Daoy (cell line): ENCODE measurements at places on chromosomes 12 and 14. TPM values are rescaled to one million over a fixed set of nuclear protein-coding genes. Genes with fewer than 3 reads are reported as not detected.
A peak's percentile ranks its signal among the peaks of the same experiment; 100 is the strongest.

GRCh38 chr12:124105546-124105945 lies 132.5 kb downstream of the ZNF664 start:
- DNase-seq = no peak

GRCh38 chr14:61705017-61705416 lies 9.7 kb downstream of the HIF1A start:
- DNase-seq = no peak

The RIMBP2 gene
- total RNA-seq = 1.4 and 2.2 TPM in 2 replicates

DNA sequence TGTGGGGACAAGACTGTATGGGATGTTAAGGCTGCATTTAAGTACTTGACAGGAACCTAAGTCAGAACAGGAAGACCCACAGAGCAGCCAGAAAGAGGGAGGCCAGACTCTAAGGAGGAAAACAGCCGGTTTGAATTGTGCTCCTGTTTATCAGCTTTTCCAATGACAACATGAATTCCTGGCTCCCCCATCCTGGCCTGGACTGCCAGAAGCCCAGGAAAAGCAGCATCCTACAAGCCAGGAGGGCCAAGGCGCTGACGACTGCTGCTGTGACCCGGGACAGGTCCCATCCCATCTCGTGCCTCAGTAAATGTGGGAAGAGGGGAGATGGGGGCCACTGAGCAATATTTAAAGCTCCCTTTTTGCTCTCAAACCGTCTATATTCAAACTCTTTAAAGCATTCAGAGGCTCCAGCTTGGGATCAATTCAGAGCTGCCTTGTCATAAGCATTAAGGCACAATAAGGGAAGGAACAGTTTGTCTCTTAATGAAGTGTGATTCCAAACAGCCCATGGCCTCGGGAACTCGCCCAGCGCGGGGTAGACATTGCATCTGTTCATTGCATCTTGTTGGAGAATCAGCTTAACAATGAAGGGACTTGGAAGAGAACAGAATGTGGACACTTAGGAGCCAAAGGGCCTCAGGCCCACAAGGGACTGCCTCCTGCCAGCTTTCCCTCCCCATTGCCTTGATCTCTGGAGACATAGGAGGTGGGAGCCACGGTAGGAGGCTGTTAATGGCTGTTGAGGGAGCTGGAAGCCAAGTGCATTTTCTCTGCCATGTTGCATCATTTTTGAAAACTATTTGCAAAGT lies 49.6 kb downstream of the CMKLR1 start:
- DNase-seq = no peak

GRCh38 chr12:5430641-5431603 lies 986 bp upstream of the NTF3 start:
- peak; percentile 57 for DNase-seq

The KLHL33 gene
- total RNA-seq = not detected in 2 replicates

- no peak for DNase-seq
These were observed 81.9 kb downstream of the PELI2 start for GRCh38 chr14:56199982-56200577.

- peak; percentile 80 for DNase-seq
These were observed 21.6 kb upstream of the CACNA2D4 start for GRCh38 chr12:1939801-1940607.

The BEST3 gene
- 0.29 TPM in 1 of 2 replicates, not detected in the other for total RNA-seq

The GPR84 gene
- not detected in 2 replicates for total RNA-seq

GRCh38 chr14:71341156-71341555 lies 433.9 kb downstream of the PCNX1 start:
- DNase-seq = no peak

GRCh38 chr14:73612339-73613045 lies at the start of gene ACOT6:
Gene ACOT6 (plus strand): TSS chr14:73612517. CDS start chr14:73612572, 55 bp downstream.
- peak; percentile 81 for DNase-seq

DNA sequence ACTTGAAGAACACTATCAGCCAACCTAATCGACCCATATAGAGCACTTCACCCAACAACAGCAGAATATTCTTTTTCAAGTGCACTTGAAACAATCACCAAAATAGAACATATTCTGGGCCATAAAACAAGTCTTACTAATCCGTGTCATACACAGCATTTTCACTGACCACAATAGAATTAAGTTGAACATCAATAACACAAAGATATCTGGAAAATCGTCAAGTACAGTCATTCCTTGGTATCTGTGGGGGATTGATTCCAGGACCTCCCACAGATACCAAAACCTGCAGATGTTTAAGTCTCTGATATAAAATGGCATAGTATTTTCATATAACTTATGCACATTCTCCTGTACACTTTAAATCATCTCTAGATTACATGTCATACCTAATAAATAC lies 295.7 kb downstream of the BCL11B start:
- no peak for DNase-seq

The OR4N2 gene
- not detected in 2 replicates for total RNA-seq

- DNase-seq = peak; percentile 60
These were observed 41.4 kb downstream of the PTGER2 start for GRCh38 chr14:52355526-52355925.

- peak; percentile 69 for DNase-seq
These were observed 153.9 kb downstream of the PRKCH start for GRCh38 chr14:61475316-61475715.

The EIF2S1 gene
- total RNA-seq = 654 and 755 TPM in 2 replicates

The ARG2 gene
- total RNA-seq = 19.4 and 37.1 TPM in 2 replicates

The BBOF1 gene
- total RNA-seq = 4.5 and 5.3 TPM in 2 replicates

GRCh38 chr12:3341594-3341993 lies 149.4 kb upstream of the PRMT8 start:
- no peak for DNase-seq

DNA sequence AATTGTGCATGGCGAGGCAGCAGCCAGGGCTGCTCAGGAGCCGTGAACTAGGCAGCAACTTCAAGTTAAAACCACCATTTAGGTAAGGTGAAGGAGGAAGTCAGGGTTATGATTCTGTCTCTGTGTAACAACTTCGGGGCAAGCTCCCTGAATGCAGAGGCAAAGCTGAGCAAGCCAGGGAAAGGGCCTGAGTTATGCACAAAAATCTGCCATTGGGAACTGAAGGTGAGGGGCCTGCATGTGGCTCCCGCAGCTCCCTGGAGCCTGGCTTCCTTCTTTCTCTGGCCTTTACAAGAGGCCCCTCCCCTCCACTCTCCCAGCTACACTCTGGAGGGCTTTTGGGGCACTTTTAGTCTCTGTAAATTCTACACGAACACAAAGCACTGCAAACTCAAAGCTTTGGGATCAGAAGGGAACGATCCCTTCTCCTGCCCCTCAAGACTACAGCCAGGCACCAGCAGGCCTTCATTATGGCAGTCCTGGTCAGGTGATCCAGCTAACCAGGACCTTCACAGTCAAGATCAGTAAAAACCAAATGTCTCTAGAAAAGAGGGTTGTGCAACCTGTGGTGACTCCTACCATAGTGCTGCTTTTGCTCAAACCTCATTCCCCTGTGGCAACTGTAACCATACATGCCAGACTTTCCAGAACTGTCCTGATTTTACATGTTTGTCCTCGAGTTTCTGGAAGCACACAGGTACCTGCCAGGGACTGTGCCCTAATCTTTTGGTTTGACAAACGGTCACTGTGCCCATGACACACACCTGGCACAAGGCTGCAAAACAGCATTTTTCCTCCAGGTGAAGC lies 67.2 kb upstream of the PTGR2 start:
- DNase-seq = no peak

GRCh38 chr12:132144810-132145168 lies 532 bp downstream of the NOC4L start:
- no peak for DNase-seq

The MYL2 gene
- total RNA-seq = not detected in 2 replicates

The SMCO2 gene
- not detected in 2 replicates for total RNA-seq

- no peak for DNase-seq
These were observed 2.8 kb upstream of the PLEKHH1 start for GRCh38 chr14:67529947-67530935.

DNA sequence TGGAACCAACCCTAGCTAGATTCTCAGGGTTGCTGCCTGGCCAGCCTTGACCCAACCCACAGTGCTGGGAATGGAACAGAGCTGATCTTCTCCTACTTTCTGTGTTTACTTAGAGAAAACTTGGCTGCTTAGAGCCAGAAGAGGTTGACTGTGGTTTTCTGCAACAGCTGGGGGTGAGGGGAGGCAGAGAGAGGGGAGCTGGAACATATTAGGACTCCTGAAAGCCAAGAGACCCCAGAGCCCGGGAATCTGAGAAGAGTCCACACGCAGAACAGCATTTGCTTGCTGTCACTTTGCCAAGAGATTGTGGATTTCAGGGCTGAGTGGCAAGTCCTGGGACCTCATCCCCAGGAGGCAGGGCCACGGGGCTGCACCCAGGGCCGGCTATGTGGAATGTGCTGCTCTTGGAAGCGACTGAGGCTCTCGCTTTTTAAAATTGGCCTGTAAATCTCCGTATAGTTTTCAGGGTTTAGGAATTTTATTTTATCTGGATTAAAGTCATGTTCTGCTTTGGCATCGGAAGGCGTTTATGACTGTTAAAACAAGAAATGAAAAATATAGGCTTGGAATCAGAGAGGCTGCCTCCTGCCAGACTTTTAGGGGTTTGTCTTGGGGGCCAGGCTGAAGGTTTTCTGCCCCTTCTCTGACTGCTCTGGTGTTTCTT lies 22.3 kb upstream of the MED13L start:
- DNase-seq = no peak

DNA sequence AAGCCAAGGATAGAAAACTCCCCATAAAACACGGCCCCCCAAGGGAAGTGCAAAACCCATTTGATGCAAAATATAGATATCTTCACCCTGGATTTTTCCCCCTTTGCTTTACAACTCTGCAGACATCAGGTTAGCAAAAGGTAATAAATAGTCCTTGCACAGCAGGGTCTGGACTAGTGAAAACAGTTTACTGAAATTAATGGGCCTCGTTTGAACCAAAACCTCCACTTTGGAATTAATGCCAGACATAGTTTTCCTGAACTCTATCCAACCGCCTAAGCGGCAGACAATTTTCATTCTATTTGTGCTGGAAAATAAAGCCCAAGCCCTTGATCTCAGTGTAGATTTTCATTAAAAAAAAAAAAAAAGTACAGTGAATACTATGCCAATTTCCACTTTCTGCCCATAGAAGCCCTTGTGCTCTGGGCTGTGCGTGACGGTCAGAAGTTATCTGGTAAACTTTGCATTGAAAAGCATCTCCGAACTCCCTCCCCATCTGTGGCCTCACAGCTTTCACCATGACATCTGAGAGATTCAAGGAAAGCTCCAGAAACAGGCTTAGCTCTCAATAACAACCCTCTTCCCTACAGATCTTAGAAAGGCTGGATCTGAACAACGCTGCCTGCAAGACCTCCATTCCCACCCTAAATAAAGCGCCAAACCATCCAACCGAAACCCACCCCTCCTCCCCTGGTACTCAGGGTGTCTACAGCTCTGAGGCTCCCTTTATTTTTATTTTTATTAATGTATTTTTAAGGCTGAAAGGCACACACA lies 11.0 kb upstream of the IRF2BPL start:
- no peak for DNase-seq

The TAS2R43 gene
- total RNA-seq = 1.6 TPM in 1 of 2 replicates, not detected in the other

The IFNG gene
- total RNA-seq = not detected in 2 replicates

The SLC5A8 gene
- not detected in 2 replicates for total RNA-seq
